Activated gamma-delta T cell (primary cell): ENCODE measurements at places on chromosomes 4 and X.

- DNase-seq = no peak
These were observed 33.2 kb upstream of the SMS start for GRCh38 chrX:21907260-21907659.

- no peak for DNase-seq
These were observed 387.9 kb downstream of the ARHGAP24 start for GRCh38 chr4:85862896-85863295.

DNA sequence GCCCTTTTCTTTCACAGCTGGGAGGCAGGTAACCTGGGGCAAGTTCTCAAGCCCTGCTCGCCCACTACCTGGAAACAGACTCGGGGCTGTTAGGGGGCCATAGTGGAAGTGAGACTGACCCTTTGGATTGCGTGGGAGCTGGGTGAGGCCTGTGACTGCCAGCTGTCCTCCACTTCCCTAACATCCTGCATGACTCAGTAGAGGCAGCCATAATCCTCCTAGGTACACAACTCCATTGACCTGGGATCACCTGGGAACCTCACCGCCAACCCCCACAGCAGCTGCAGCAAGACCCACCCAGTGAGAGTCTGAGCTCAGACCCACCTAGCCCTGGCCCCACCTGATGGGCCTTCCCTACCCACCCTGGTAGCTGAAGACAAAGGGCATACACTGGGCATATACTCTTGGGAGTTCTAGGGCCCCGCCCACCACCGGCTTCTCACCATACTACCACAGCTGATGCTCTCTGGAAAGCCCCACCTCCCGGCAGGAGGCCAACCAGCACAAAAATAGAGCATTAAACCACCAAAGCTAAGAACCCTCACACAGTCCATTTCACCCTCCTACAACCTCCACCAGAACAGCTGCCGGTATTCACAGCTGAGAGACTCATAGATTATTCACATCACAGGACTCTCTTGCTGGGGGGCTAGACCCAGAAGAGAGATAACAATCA lies 61.1 kb upstream of the DCTD start:
- DNase-seq = no peak

DNA sequence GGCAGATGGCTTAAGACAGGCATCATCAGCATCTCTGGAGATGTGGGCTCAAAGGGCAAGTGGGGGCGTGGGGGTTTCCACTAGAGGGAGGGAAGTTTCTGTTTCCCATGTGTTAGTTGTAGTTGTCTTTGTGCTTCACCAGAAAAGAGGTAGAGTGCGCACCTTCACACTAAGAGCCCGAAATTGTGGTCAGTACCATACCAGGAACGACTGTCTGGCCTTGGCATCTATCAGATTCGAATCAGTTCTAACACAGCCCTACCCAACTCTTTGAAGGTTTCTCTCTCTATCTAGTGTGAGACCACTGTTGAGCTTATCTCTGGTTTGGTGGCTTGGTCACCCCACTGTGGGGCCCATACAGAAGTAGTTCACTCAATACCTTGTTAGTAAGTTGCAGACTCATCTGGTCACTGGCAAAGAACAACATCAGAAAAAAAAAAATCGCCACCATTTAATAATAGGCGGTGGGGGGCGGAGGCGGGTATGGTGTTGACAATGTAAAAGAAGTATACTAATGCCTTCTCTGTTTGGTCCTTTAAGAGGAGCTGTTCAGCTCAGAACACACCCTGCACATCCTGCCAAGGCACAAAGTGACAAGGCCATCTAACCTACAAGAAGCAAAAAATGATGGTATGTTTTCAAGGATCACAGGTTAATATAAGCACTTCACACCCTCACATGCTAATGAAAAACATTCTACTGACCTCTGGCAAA lies 71.1 kb downstream of the NYX start:
- no peak for DNase-seq

- no peak for DNase-seq
These were observed 296.7 kb upstream of the TECRL start for GRCh38 chr4:64705989-64706388.

GRCh38 chr4:24519649-24520048 lies 64.7 kb downstream of the DHX15 start:
- no peak for DNase-seq

GRCh38 chr4:54942721-54943120 lies 182.7 kb downstream of the KDR start:
- DNase-seq = no peak

GRCh38 chr4:185683222-185683621 lies 128.8 kb downstream of the SORBS2 start:
- DNase-seq = no peak

GRCh38 chr4:55258152-55258865 lies 87.7 kb upstream of the SRD5A3 start:
- no peak for DNase-seq

DNA sequence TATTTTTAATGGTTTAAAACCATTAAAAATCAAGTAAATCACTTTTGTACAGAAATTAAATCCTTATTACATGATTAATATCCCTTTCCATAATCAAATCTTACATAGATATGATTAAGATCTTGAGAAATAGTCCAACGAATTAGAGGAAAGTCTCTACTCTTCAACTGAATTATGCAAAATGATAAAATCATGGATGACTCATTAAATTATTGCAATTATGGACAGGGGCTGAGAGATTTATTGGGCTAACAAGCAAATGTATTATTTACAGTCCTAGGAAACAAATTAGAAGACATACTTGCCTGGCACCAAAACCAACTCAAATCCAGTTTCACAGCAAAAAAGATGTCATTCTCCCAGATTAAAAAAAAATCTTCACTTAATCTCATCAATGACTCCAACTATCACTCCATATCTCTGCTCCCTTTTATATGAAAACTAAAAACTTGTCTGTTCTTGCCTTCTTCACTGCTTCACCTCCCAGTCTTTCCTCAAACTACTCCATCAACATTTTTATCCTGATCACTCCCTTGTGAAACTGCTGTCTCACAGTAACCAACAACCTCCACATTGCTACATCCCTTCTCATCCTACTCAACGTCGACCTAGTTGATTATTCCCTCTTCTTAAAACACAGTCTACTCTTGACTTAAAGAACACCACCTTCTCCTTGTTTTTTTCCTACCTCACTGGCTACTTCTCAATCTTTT lies 18.4 kb upstream of the DDX60 start:
- DNase-seq = no peak

GRCh38 chr4:173930329-173930967 lies 353.0 kb downstream of the FBXO8 start:
- no peak for DNase-seq

- no peak for DNase-seq
These were observed 270.6 kb downstream of the FBXO8 start for GRCh38 chr4:174012886-174013259.

- peak; percentile 11 for DNase-seq
These were observed 837 bp downstream of the DCHS2 start for GRCh38 chr4:154490583-154491340.

- no peak for DNase-seq
These were observed 41.1 kb upstream of the WDR1 start for GRCh38 chr4:10157478-10158332.

DNA sequence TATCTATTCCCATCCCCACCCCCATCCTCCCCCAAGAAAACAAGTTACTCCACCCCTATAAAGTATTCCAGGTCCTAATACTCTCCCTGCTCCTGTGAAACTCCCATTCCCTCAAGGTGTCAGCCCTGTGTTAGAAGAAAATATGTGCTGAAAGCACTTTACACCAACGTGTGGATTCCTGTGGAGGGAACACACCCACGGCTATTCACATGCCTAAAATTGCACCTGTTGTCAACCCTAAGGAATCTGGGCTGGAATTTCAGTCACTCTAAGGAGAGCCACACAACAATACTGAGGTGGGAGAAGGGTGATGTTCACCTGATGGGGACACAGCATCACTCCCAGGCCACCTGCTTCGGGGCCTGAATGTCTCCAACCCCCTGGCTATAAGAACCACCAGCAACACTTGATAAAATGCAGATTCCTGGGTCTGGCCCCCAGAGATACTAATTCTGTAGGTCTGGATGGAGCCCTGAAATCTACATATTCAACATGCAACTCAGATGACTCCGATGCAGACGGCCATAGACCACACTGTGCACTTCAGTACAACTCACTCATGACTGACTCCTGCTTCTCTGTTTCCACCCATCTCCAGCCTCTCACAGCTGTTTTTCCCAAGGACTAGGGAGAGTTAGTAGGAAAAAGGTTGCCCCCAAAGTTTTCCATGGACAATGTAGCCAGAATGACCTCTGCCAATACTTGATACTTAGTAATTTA lies 15.8 kb downstream of the SCD5 start:
- no peak for DNase-seq

DNA sequence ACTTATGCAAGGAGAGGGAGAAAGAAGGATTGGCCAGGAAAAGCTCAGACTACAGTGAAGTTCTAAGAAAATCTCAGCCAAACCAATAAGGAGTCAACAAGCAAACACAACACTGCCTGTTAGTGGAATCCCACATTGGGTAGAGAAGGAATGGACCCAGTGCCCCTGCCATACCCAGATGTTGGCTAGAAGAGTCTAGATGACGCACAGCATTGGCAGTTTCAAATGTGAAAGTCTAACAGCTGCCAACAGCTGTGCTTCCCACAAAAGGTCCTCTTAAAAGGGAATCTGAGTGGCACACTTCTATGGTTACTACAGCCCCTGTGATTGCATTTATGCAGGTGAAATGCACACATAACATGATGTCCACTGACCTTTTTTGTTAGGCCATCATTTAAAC lies 37.2 kb upstream of the CPEB2 start:
- DNase-seq = no peak

DNA sequence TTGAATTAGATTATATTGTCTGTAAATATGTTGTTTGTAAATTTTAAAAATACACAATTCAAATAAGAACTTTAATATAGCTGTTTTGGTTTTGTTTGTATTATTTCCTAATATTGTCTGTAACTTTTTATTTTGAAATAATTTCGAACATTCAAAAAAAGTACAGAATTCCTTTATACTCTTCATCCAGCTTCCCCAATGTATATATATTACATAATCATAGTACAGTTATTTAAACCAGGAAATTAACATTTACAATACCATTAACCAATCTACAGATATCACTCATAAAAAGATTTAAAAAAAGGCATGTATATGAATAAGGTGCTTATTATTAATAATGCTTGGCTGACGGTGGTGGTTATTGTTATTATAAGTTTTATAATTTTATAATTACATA lies 84.1 kb downstream of the LRBA start:
- DNase-seq = no peak

- DNase-seq = no peak
These were observed 433.6 kb upstream of the FRG1 start for GRCh38 chr4:189507060-189507459.

DNA sequence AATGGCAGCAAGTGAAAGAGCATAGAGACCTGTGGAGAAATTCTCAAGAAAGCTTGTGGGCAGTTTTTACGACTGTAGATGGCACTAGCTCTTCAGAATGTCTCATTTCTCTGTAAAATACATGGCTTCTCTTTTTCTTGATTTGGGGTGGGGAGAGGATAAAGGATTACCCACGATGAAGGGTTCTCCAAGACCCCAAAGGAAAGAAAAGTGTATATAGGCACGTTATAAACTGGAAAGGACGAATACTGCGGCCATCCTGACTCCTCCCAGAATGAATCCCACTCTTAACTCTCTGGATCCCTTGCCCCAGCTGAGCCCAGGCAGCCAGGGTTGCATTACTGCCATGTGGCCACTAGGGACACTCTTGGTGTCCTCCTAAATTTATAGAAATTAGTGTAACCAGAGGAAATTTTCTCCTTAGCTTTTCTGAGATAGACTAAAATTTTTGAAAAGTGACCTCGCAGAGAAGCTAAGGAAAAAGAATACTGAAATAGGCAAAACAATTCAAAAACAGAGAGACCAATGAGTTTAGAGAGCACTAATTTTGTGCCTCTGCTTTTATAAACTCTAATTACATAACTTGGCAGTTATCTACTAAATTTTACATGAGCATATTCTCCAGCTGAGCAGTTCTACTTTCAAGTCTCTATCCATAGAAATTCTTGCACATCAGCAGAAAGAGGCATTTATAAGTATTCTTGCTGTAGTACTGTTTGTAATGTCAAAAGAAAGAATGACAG lies 37.8 kb upstream of the PCDH19 start:
- no peak for DNase-seq

GRCh38 chr4:128168701-128169100 lies 107.6 kb downstream of the LARP1B start:
- DNase-seq = no peak

DNA sequence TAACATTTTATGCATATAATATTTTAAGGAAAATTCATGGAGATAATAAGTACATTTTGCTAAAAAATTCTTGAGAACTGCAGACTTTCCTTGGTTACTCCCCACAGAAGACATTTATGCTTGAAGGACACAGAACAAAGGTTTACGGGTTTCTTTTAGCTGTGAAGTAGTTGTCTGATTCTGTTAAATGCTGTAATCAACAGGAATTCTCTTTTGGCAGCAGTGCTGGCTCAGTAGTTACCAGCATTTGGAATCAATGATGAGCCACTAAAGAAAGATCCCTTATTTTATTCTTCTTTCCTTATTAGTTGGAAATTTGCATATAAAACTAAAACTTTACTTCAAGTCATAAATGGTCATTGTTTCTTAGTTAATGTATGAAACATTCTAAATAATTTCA lies 199.3 kb upstream of the FAT4 start:
- no peak for DNase-seq

GRCh38 chr4:149264093-149264733 lies 551.4 kb downstream of the IQCM start:
- no peak for DNase-seq

- no peak for DNase-seq
These were observed 31.2 kb downstream of the LRBA start for GRCh38 chr4:150983851-150984250.

DNA sequence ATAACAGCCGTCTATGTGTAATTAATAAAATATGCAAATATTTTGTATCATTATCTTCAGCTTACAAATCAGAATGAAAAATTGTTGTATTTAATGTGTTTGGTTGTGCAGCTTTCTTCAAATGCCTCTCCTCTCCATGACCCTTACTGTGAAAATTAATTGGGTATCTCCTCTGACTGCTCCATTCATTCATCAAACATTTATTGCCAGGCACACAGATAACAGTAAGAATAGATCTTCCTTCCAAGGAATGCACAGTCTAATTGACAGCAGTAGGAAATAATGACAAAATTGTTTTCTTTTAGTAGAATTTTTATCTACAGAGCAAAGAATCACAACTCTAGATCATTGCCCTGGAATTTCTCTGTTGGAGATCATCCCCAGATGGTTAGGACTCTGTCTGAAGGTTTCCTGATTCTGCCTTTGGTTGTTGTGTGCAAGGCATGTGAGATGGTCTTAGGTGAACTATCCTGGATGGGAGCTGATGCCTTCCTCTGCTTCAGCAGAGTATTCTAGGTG lies 395.0 kb upstream of the FAT1 start:
- DNase-seq = no peak
